SJSA1 (cell line): ENCODE measurements at places on chromosomes 3 and 15.

DNA sequence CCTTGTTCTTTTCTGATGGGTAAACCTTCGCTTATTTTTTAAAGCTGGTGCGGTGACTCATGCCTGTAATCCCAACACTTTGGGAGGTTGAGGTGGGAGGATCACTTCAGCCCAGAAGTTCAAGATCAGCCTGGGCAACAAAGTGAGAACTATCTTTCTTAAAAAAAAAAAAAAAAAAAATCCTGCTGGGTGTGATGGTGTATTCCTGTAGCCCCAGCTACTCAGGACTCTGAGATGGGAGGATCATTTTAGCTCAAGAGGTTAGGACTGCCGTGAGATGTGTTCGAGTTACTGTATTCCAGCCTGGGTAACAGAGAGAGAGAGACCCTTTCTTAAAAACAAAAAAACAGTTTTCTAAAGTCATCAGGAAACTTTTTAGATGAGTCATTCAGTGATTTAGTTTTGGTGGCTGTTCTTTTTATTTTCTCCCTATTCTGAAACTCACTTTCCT is 37.7 kb downstream of the SLMAP start:
- no peak for DNase-seq

DNA sequence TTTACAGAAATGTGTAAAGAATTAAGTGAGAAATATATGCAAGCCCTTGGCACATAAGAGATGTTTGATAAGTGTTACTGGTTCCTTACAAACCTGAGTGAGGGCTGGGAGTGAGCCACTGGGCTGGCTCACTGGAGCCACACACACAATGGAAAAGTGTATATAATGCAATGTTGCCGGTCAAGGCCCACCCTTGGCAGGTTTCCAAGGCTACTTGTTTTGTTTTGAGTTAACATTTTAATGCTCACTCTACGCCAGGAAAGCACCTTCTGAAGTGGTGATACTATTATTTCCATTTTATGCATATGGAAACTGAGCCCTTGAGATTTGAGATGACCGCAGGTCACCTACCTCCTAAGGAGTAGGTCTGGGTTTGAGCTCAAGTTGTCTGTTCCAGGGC is 71.8 kb upstream of the FHIT start:
- DNase-seq = no peak

DNA sequence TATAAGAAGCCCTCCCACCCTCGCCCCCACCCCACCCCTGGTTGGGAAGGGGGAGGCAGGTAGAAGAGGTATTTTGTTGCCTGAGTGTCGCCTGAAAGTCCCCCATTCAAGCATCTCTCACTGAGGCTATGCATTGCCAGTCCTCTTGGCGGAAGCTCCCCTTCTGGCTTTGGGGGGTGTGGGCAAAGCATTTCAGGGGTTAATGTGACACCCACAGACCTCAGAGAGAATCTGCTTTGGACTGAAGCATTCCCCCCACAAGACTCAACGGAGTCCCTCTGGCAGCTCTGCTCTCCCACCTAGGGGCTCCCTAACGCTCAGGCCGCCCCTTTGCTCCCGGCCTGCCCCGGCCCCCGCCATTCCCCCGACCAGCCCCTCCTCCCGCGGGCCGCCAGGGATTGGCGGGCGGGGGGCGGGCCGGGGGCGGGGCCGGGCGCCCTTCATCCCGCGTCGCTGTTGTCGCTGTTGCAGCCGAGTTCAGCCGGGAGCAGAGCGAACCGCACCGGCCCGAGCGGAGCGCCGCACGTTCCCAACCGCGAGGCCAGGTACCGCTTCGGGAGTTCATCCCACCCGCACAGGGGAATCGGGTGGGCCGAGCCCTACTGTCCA is at the start of gene SLC38A3:
SLC38A3 (plus strand) TSS at position 468 of the 609 bp plus-strand sequence. CDS start 8,929 bp downstream, outside the sequence.
- no peak for DNase-seq

DNA sequence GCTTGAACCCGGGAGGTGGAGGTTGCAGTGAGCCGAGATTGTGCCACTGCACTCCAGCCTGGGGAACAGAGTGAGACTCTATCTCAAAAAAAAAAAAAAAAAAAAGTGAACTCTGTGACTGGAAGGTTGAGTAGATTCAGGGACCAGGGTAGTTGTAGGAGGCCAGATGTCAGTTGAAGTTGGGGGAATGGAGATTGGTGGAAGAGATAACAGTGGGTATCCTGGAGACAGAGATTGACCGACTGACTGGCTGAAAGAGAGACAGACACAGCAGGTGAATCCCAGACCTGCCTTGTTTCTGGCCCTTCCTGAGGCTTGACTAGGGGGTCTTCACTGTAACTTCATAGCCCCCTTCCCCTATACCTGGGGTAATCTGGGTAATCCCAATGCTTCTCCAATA is 22.1 kb upstream of the RNU6-1 start:
- no peak for DNase-seq

GRCh38 chr3:168364967-168365366 is 269.2 kb upstream of the GOLIM4 start:
- DNase-seq = no peak

DNA sequence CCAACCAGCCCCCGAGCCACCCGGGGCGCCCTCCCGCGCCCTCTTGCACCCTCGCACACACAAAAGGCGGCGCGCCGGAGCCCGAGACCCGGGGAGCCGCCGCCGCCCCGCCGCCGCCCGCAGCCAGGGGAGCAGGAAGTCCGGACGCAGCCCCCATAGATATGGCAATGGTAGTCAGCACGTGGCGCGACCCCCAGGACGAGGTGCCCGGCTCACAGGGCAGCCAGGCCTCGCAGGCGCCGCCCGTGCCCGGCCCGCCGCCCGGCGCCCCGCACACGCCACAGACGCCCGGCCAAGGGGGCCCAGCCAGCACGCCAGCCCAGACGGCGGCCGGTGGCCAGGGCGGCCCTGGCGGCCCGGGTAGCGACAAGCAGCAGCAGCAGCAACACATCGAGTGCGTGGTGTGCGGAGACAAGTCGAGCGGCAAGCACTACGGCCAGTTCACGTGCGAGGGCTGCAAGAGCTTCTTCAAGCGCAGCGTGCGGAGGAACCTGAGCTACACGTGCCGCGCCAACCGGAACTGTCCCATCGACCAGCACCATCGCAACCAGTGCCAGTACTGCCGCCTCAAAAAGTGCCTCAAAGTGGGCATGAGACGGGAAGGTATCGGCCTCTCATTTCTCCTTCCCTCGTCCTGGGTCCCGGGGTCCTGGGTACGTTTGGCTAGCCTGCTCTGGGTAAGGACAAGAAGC is 1.6 kb downstream of the NR2F2 start:
- DNase-seq = no peak

DNA sequence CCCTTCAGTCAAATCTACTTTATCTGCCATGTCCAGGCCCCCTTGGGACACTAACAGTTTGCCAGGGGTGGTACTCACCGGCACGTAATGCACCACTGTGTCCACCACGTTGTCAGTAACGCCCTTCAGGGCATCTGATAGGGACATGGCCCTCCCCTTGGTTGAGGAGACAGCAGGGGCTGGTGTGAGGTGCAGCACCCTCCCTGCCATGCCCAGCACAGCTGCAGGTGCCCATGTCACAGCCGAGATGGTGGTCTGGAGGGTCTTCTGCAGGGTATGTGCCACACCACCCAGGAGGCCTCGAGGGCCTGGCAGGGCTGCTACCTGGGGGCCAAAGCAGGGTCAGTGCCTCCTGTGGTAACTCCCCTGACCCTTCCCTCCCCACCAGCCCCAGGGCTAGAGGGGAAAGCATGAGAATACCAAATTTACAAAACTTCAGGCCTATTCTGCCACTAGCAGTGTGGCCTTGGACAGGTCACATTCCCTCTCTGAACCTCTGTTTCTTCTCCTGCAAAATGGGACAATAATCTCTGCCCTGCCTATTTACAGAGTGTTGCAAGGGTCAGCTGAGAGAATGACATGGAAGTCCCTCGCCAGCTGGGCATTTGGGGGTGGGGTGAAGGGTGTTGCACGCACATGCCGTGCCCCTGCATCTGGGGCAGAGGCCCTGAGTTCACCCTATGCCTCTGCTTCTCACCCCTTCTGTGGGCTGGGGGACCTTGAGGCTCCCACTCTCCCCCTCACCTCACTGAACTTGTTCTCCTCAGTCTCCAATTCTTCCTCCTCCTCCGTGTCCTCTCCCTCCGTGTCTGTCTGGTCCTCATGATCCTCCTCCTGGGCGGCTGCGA is 11.8 kb upstream of the KIF7 start:
- DNase-seq = no peak

GRCh38 chr15:80416702-80417101 is 12.5 kb downstream of the ARNT2 start:
- no peak for DNase-seq

GRCh38 chr3:85171976-85172375 is 213.2 kb downstream of the CADM2 start:
- no peak for DNase-seq
